ENCODE measurements at places on chromosomes 6 and 20.

- no peak for DNase-seq
These were observed 122.2 kb downstream of the MTFR2 start for GRCh38 chr6:136127873-136128272.

GRCh38 chr6:150290429-150290828, 78.4 kb upstream of the IYD start:
- DNase-seq, result no peak

- no peak for DNase-seq
These were observed 4.0 kb downstream of the ARID1B start for GRCh38 chr6:156780962-156781853.

DNA sequence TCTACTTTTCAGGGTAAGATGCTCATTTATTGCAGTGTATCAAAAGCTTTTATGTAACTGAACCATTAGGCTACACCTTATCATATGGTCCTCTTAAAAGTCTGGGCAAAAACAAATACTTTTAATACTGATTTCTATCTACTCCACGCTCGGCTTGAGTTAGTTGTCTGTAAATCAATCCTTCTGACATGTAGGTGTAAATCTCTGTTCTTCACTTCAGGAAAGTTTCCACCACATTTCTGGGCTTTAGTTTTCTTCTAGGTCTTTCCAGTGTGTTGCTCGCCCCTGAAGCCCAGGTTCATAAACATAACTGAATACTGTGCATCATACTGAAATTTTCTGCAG, 89.2 kb upstream of the RNF217 start:
- DNase-seq, result no peak

GRCh38 chr6:28979679-28980078, 25.4 kb downstream of the ZNF311 start:
- no peak for DNase-seq

- no peak for DNase-seq
These were observed 19.4 kb upstream of the KCNB1 start for GRCh38 chr20:49501917-49502316.

DNA sequence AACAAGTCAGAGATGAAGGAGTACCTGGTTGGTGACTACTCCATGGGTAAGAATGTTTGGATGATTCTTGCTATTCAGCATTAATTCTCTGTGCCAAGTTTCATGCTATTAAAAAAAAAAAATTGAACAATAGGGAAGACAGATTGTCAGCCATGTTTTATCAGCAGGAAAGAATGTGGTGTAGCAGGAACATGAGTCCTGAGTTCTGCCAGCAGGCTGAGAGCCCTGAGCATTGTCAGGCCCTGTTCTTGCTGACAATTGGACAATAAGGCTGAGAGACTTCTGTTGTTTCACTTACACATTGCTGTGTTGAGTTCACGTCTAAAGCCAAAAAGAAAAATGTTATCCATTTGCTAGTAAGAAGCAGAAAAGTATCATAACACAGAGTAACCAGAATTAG, 70.4 kb upstream of the SMIM28 start:
- no peak for DNase-seq

GRCh38 chr6:52390361-52390727, 28.4 kb downstream of the PAQR8 start:
- DNase-seq, result peak; percentile 12

- DNase-seq, result no peak
These were observed 9.2 kb upstream of the TBX18 start for GRCh38 chr6:84773431-84774156.

- DNase-seq, result no peak
These were observed 12.0 kb downstream of the PTPN1 start for GRCh38 chr20:50522053-50522674.

GRCh38 chr6:105824732-105825131, 261.4 kb upstream of the PRDM1 start:
- no peak for DNase-seq

DNA sequence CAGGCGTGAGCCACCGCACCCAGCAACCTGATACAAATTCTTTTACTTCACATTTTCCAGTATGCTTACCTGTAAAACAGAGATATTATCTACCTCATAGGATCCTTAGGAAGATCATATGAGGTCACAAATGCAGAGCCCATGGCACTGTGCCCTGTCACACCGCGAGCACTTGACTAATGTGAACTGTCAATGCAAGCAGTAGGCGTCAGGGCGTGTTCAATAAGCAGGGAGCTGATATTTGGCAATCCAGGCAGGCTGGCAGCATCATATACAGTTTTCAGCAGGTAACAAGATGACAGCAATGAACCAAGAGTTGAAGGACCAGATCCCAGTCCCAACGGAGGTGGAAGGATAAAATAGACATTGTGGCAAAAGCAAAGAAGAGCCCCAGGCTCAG, 14.6 kb upstream of the ARID1B start:
- DNase-seq, result no peak

DNA sequence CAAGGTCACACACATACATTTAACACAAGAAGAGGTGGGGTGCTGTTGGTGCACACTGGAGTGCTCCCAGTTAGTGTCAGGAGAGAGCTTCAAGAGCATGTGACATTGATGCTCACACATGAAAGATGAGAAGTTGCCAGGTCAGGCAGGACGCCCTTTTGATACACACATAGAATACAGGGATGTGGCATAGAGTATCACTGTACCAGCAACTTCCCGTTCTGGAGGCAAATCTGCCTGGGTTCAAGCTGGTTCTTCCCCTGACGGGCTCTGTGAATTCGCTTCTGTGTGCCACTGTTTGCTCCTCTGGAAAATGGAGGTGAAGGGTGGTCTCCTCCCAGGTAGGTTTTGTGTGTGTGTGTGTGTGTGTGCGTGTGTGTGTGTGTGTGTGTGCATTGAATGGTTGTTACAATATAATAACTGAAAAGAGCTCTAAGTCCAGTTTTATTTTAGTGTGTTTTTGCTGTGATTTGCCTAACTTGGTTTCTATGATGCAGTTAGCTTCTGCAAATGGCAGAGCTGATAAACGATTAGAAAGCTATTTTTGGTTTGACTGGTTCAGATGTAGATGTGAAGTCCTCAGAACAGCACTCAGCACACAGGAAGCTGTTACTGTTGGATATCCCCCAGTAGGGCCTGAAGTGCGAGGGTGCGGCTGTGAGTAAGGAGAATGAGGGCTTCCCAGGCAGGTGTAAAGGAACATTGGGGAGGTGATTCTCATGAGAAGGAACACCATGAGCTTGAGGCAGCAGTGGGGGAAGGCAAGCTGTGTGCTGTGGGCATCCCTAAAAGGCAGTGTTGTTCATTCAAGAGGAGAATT, 53.4 kb downstream of the HIVEP1 start:
- DNase-seq, result no peak

GRCh38 chr6:143127941-143128680, 67.4 kb downstream of the AIG1 start:
- no peak for DNase-seq

DNA sequence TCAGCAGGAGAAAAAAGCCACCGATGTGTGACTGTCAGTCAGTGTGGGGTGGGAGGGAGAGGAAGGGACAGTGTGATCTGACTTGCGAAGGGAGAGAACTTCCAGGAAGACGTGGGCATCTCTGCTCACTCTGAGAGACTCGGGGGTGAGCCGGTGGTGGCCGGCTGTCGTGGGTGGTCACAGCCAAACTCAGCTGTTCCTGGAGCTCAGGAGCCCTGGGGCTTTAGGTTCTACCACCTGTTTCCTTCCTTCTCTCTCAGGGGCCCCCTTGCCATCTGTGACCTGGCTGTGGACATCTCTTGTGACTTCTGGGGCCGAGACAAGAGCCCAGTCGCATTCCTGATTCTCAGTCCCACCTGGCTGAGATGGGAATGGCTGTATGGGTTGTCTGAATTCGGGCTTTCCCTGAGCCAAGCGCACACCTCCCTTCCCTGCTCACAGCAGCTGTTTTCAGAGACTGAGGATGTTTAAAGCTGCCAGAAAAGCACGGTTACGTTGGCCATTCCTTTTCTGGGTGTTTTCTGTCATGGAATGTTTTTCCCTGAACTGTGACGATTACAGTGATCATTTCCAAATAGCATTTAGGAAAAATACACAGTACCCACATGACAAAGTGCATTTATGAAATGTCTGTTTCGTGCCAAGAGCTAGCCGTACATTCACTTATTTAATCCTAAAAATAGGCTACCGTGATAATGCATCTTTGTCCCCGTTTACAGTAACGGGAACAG, 36.5 kb downstream of the SYNJ2 start:
- DNase-seq, result no peak

All from NCI-H2081 treated with DMSO at 0.1 percent for 48 hours (cell line).